NCI-H2227 treated with DMSO at 0.1 percent for 48 hours (cell line): ENCODE measurements at places on chromosomes 5 and 9.

GRCh38 chr5:61991866-61992265 is 314.1 kb upstream of the KIF2A start:
- no peak for DNase-seq

- no peak for DNase-seq
Measured at GRCh38 chr5:54095969-54096368, 214.4 kb downstream of the ARL15 start.

- DNase-seq: no peak
Measured at GRCh38 chr5:66727630-66728029, 131.4 kb downstream of the MAST4 start.

GRCh38 chr5:93415819-93416218 is 165.2 kb downstream of the NR2F1-AS1 start:
- DNase-seq: peak; percentile 75

GRCh38 chr9:7790022-7790818 is 9.4 kb downstream of the DMAC1 start:
- no peak for DNase-seq
